CD4-positive, alpha-beta T cell treated with Interleukin-10 for 1 hour (primary cell): ENCODE measurements at places on chromosomes 1 and 21.
A peak's percentile ranks its signal among the peaks of the same experiment; 100 is the strongest.

- peak; percentile 81 for DNase-seq
Measured at GRCh38 chr1:161486806-161487741, 18.2 kb upstream of the FCGR2A start.

- DNase-seq: no peak
Measured at GRCh38 chr1:209485167-209485566, 98.3 kb upstream of the CAMK1G start.

GRCh38 chr1:67843746-67844145, 10.5 kb upstream of the GNG12 start:
- DNase-seq: no peak

DNA sequence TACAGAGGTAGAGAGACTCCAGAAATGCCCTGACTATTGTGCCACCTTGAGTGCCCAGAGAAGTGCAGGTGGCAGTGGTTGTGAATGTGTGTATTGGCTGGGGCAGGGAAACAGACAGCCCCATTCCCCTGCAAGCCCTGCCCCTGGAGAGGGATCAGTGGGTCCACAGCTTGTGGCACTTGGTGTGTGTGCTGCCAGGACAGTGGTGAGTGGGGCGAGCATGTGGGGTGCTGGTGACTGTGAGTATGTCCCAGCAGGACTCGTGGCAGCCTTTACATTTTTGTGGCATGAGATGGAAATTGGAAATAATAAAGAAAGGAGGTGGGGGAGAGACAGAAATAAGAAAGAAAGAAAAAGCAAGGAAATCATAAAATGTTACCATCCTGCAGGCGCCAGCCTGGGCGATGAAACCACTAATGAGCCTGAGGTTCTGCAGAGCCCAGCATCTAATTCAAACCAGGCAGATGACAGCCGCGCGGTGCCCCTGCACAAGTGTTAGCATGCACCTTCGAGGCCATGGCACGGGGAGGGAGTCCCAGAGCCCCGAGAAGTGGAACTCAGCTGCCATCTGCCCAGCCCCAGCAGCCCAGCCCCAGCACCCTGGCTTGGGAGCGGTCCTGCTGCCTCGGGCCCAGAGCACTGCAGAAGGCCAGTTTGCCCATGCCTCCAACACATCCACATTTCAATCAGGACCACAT, 49.1 kb upstream of the ZBTB40 start:
- DNase-seq: no peak

- peak; percentile 62 for DNase-seq
Measured at GRCh38 chr1:221778535-221779142, 36.8 kb upstream of the DUSP10 start.

DNA sequence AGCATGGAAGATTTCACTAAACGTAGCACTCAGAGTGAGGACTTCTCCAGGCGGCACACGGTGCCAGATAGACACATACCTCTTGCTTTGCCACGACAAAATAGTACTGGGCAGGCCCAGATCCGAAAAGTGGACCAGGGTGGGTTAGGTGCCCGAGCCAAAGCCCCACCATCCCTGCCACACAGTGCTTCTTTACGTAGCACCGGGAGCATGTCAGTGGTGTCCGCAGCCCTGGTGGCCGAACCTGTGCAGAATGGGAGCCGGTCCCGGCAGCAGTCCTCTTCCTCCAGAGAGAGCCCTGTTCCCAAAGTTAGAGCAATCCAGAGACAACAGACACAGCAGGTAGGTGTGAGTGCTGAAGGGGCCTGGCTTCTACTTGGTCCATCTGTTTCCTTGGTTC, 38.6 kb downstream of the CLEC20A start:
- DNase-seq: no peak

- peak; percentile 79 for DNase-seq
Measured at GRCh38 chr1:6438047-6438525, 13.5 kb downstream of the ESPN start.

- no peak for DNase-seq
Measured at GRCh38 chr1:233105225-233105624, 154.8 kb downstream of the NTPCR start.

DNA sequence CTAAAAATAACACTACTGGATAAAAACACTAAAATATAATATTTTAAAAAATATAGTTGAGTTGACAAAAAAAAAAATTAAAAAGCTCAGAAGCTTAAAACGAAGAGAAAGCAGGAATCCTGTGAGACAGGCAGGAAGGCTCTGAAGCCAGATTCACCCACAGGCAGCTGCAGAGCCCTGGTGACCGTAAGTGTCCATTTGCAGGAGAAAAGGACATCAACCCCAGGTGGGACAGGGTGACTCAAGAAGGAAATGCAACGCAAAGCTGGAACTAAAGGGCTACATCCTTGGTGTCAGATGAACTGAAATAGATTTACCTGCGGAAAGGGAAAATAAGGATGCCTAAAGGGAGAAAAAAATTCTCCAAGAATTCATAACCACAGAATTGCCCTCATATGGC, 46.8 kb downstream of the USP24 start:
- no peak for DNase-seq

- no peak for DNase-seq
Measured at GRCh38 chr21:46388896-46389295, 64.9 kb downstream of the PCNT start.

GRCh38 chr21:41213021-41213420, 45.1 kb downstream of the BACE2 start:
- DNase-seq: no peak

- DNase-seq: no peak
Measured at GRCh38 chr1:186409091-186409490, 33.5 kb downstream of the ODR4 start.

DNA sequence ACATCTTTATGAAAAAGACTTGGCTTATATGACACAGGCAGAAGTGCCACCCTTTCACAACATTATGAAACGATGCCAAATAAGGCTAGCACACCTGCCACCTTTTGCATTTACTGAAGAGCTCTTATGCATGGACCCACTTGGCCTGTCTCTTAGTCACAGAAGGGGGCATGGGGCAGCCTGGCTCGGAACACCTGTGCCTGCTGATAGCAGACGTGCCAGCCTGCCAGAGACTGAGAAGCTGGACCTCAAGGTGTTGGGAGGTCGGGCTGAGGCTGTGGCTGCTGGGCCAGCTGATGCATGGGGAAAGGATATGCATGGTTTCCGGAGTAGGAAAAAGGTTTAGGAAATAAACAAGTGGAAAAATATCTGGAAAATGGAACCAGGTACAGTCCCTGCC, 21.5 kb downstream of the RCAN1 start:
- DNase-seq: no peak

DNA sequence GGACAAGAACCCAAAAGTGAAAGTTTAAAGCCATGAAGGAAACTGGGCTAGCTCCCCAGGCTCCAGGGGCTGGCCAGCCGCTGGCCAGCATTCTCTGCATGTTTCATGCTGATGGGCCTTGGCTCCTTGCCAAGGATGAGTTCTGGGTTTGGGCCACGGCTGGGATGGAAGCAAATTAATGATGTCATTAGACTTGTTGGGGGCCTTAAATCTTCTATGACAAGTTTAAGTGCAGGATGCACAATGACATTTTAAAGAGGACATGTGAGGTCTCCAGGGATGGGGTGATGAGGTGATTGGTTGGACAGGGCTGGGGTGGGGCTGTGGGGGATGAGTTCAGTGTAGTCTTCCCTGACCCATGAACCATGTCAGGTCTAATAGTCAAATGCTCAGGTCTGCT, 199.6 kb downstream of the TRABD2B start:
- no peak for DNase-seq

GRCh38 chr1:186220911-186221310, 154.1 kb downstream of the TPR start:
- DNase-seq: no peak

- no peak for DNase-seq
Measured at GRCh38 chr1:168099337-168099801, 37.4 kb downstream of the GPR161 start.

DNA sequence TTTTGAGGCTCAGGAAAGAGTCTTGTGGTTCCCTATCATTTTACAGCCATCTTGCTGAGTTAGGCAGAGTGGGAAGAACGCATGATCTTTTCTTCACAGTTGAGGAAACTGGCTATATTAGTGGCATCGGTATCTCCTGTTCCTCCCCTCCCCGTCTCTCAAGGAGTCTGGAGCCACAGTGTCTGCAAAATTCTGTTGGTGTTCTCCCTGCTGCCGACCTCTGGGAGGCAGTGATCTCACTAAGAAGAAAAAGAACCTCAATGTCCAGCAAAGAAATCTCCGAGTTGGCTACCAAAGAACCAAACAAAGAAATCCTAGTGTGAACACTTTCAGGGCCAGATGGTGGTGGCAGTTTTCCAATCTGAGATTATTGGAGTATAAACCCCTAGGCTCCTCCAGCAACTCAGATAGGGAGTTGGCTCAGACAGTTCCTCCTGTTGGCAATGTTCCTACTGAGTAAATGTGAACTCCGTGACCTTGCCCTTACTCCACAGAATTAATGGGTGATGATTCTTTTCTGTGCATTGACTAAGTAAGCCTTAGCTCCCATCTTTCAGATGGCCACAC, 41.2 kb downstream of the PRAMEF20 start:
- DNase-seq: no peak

DNA sequence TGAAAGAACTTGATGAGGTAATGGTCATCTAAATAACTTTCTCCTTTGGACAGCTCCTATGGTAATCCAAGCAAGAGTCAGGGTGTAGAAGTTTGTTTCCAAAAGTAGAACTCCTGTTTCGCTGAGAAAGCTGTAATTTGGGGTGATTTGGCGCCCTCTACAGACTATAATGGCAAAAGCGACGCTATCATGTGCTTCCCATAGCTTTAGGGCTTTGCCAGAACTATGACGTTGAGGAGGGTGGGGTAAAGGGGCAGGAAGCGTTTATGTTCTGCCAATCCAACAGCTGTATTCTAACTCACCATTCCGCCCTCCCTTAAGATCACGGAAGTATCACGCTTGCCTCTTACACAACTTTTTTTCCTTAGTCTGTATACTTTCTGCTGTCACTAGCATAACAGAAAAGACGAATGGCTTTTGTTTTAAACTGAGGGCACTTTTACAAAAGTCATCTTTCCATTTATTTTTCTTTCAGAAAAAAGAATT, at the start of gene FMO4:
Gene FMO4 (plus strand): TSS at position 349 of the 486 bp plus-strand sequence. CDS start 5,643 bp downstream, outside the sequence.
- peak; percentile 94 for DNase-seq

DNA sequence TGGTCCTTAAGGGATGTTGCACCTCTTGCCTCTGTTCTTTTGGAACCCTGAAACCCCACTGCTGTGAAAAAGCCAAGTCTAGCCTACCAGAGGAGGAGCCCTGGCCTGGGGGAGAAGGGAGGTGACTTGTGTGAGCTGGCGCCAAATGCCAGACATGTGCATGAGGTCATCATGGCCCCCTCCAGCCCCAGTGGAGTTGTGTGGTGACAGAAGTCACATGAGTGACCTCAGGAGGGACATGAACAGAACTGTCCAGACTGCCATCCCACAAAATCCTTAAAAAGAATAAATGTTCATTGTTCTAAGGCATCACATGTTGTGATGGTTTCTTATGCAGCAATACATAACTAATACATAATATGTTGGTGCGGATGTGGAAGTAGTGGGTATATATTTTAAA, 10.8 kb downstream of the HHAT start:
- DNase-seq: no peak

DNA sequence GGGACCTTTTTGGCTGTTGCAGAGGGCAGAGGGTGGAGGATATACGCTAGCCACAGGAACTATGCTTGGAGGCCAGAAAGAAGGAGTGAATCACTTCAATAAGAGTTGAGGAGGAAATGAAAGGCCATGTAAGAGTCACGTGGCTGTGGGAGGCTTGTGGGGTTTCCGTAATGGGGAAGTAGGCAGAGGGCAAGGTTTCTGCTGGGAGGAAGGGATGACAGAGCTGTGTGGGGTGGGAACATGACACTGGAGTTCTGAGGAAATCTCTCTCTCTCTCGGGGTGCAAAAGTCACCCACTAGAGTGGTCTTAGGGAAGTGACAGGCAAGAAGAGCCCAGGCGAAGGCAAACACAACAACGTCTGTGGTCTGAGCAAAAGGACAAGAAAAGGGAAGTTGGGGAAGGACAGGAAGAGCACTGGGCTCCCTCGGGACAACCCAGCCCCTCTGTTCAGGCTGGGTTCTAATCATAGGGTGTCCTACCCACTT, 3.9 kb upstream of the CD1C start:
- DNase-seq: peak; percentile 14
